ENCODE measurements at places on chromosomes 2 and 18.

DNA sequence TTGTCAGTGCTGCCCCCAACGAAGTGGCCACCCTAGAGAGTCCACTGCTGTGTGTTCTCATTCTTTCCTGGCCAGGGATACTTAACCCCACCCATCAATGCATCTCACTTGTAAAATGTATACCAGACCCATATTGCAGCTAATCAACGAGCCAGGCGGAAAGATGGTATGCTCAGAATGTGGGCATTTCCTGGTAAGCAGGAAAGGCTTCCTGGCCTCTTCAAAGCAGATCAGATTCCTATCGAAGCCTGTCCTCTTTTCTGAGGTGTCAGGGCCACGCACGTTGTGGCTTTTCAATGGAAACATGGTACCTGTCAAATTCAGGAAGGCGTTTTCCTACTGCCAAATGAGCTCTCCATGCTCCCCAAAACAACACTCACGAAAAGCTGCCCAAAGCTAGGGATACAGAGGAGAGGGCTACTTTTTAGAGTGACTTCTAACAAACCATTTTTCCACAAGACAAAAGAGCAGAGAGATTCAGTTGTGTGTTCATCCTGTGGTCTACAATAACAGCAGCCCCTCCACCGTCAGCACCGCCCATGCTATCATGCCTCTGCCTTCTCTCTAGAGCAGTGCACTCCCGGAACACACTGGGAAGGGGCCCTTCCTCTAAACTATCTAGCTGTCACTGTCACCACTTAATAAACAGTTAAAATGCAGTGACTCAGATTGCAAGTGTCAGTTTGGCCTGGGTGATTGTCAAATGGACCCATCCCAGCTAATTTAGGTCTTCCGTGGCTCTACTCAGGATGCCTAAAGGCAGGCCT lies 535.1 kb downstream of the RNF144A start:
- no peaks in the 10 kb centered on the region for H3K27me3 ChIP-seq
- H3K4me1 ChIP-seq = no peaks in the 10 kb centered on the region
- no peak overlapping the region for H3K27ac ChIP-seq
- no peak overlapping the region for H3K4me3 ChIP-seq

DNA sequence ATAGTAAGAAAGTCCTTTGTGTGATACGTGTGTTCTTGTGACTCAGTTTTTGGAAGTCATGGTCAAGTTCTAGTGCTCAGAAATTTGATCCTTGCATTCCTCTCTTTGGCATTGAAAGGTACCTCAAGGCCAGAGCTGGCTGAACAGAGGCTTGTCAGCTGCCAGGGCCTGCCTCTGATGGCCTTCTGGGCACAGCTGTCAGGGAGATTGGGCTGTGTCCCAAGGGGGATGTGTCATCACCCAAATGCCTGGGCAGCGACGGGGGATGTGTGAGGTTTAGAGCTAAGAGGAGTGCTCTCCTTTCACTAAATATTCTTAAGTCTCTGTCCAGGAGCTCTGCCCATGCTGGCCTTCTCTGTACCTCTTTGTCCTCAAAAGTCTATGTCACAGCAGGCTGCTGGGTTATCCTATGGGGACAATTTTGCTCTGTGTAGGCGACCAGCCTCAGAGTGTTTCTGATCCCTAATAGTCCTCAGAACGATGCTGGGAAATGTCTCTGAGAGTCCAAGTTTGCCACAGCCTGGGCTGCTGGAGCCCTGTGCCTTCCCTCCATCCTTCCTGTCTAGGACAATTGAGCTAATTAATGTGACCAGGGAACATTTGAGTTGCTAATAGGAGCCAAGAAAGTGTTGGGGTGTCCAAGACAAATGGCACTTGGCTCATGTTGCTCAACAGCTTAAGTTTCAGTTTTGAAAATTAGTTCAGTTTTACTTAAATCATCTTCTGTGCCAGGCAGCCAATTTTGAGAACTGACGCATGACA lies 115.4 kb upstream of the ZNF521 start:
- DNase-seq = no peak
- H3K27me3 ChIP-seq = no peaks in the 10 kb centered on the region
- H3K4me1 ChIP-seq = no peaks in the 10 kb centered on the region
- H3K4me3 ChIP-seq = no peak overlapping the region
- H3K27ac ChIP-seq = no peak overlapping the region

DNA sequence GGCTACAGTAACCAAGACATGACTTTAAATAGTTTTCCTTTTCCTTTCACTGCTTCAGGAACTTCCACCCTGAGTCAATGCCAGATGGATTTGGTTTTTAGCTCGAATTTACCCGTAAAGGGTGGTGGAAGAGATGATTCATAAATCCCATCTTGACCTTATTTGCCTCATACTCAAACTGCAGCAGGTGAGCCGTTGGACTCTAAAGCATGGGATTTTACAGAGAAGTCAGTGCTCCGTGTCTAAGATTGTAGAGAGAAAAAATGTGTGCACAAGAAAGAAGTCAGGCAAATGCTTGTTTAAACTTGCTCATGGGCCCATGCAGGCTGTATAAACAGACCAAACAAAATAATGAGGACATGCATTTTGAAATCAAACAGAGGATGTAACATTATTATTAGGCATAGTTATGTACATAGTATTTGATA lies 369.7 kb upstream of the TRIB2 start:
- H3K4me1 ChIP-seq = no peaks in the 10 kb centered on the region
- DNase-seq = no peak
- H3K27me3 ChIP-seq = no peaks in the 10 kb centered on the region
- H3K36me3 ChIP-seq = no peaks in the 10 kb centered on the region
- H3K27ac ChIP-seq = no peak overlapping the region

DNA sequence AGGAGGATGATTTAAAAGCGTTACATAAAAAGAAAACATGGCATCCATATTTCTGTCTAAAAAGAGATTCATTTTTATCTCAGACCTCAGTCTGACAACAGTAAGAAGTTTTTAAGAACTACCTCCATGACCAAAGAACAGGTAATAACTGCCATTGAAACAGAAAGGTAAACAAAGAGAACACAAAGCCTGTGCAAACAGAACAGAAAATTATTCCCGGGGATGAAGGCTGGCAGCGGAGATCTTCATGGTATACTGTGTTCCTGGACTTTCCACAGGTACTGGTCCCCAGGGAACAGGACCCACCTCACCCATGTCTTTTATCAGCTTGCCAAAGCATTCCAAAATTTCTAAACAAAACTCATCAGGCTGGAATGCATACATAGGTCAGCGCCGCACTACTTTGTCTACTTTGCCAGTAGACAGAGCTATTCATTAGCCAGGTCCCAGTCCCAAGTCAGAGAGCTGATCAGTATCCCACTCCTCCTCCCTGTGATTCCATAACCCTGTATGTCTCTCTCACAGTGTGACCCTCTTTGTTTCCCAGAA lies 277.3 kb downstream of the MBD2 start:
- no peaks in the 10 kb centered on the region for H3K27me3 ChIP-seq
- no peaks in the 10 kb centered on the region for H3K4me1 ChIP-seq
- no peak overlapping the region for H3K27ac ChIP-seq
- no peak for DNase-seq
- no peak overlapping the region for H3K4me3 ChIP-seq
- H3K36me3 ChIP-seq = no peaks in the 10 kb centered on the region
